GM18507 (cell line): ENCODE measurements at places on chromosomes 2 and 18.

DNA sequence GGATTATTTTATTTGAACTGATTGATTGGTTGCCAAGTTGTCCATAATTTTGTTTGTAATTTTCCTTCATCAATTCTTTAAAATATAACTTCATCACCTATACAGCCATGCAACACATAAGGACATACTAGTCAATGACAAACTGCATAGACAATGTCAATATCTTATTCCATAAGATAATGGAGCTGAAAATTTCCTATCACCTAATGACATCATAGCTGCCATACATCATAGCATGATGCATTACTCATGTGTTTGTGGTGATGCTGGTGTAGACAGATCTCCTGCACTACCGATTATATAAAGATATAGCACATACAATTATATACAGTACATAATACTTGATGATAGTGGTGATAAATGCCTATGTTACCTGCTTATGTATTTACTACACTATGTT lies 369.8 kb upstream of the NT5C1B start:
- no peak for DNase-seq

- peak; percentile 85 for DNase-seq
These were observed 15.2 kb downstream of the FBXO41 start for GRCh38 chr2:73268830-73269685.

DNA sequence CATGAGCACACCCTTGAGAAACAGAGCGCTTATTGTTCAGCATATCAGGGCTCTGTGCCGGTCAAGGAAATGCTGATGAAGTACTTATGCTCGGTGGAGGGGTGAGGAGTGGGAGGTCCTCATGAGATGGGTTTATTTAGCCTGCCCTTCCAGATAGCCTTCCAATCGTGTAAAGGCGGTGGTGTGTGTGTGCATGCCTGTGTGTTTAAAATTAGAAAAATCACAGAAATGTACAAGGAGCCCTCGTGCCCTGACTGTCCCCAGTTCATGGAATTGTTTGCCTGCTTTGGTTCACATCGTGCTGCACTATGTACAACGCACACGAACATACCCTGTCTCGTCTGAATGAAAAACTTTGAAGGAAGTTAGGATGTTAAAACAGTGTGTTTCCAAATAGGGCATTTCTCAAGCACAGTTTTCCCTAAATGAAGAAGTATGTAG lies 158.6 kb downstream of the AQP4 start:
- DNase-seq: no peak

DNA sequence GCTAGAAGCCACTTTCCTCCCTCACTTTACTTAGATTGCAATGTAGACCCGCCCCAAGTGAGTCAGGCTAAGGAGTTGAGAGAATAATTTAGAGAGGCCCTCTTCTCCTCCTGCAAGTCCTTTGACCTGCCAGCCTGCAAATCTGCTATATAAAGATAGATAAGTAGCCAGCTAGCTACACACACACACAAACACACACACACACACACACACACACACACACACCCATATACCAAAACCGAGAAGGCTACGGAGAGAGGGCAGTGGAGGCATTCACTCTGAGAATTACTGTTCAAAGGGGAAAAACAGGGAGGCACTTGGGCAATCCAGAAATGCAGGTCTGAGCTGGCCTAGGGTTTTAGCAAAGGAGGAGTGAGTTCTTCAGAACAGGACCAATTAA lies 23.0 kb upstream of the SMAD7 start:
- no peak for DNase-seq

GRCh38 chr18:40148960-40149359 lies 1806.1 kb upstream of the PIK3C3 start:
- DNase-seq: no peak
